ENCODE measurements at places on chromosomes 2 and 18.

DNA sequence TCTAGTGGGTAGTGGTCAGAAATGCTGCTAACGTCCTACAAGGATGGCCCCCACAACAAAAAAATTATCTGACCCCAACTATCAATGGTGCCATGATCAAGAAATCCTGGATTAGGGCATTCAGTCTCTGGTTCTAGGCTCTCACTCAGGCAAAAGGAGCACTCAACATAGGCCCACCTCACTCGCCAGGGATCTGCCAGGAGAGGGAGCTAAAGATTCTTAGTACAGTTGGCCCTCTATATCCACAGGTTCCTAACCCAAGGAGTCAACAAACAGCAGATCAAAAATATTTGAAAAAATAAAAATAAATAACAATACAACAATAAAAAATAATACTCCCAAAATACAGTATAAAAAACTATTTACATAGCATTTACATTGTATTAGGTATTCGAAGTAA is 10.0 kb downstream of the SLC4A5 start:
- no peak for DNase-seq

GRCh38 chr18:48991676-48992075 is 40.9 kb upstream of the SMAD7 start:
- DNase-seq = no peak

GRCh38 chr2:208153156-208153555 is 7.2 kb upstream of the CRYGB start:
- no peak for DNase-seq

DNA sequence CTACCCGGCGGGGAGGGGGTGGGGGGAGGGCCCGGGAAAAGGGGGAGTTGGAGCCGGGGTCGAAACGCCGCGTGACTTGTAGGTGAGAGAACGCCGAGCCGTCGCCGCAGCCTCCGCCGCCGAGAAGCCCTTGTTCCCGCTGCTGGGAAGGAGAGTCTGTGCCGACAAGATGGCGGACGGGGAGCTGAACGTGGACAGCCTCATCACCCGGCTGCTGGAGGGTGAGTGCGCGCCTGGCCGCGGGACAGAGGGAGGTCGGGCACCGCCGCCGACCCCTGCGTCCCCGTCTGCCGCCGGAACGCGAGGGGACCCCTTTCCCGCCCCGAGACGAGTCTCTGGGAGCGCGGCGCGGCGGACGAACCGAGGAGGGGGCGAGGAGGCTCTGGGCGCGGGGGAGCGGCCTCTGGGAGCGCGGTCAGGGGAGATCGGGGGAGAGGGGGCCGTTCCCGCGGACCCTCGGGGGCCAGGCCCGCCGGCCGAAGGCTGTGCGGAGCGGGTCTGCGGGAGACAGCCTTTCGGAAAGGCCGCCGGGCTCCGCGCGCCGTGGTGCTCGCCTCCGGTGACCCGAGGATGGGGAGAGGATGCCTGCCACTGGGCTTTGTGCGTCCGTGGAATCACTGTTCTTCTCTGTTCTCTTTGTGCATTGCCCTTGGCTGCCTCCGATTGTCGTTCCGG is 463 bp downstream of the PPP1CB start:
- no peak for DNase-seq

DNA sequence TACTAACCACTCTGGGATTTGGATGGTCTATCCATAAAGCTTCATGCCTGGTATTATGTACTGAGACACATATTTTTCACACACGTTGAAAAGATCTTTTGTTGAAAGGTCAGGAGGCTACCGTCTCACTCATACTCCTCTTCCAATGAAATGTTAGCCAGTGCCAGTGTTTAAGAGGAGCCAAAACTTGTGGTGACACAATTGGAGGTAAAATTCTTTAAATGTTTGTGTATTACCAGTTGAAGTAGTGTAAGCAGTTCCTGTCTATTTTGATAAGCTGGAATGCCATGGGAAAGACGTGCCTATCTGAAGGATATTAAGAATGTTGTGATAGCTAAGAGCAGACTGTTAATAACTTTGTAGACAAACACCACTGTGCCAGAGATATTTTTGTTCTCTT is 32.1 kb downstream of the MARCHF7 start:
- DNase-seq = no peak

GRCh38 chr2:35538796-35539195 is 816.8 kb upstream of the CRIM1 start:
- no peak for DNase-seq

- no peak for DNase-seq
Measured at GRCh38 chr2:195590861-195591205, 66.2 kb upstream of the SLC39A10 start.

- no peak for DNase-seq
Measured at GRCh38 chr18:24296276-24296675, 101.3 kb downstream of the OSBPL1A start.

GRCh38 chr2:192953116-192953515 is 758.4 kb upstream of the TMEFF2 start:
- no peak for DNase-seq

GRCh38 chr2:174682007-174682577 is 82.2 kb downstream of the CHRNA1 start:
- DNase-seq = no peak

DNA sequence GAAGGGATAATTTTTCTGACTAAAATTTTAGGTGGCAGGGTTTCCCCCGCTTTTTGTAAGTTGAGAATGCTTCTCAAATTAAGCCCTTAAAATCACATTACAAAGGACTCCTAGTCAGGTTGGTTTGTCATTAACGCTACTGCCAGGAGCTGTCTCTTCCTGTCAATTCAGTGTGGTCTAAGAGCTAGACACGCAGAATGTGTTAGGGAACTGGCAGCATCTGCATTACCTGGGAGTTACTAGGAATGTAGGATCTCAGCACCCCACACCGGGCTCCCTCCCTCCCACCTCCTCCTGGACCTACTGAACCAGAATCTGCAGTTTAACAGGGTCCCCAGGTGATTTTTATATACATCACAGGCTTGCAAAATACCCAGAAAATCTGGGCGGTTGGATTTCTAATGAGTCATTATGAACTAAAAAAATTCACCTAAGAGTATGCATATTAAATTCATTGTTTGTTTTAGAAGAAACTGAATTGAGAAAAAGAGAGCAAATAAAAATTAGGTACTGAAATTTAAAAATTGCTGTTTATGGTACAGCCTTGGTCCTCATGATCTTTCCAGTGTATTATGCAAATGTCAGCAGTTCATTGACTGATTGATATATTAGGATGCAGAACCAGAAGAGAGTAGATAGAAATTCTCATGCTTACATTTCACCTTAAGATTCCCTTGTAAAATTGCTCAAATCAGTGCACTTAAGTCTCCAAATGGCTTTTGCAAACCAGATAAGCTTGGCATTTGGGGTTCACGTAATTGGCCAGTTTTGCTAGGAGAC is 130.9 kb upstream of the ITGA6 start:
- no peak for DNase-seq
